Naive thymus-derived CD8-positive, alpha-beta T cell (primary cell): ENCODE measurements at places on chromosomes 5 and 9. TPM values are rescaled to one million over a fixed set of nuclear protein-coding genes. Genes with fewer than 3 reads are reported as not detected.

- no peak for DNase-seq
Observed at GRCh38 chr5:23314827-23315226, 192.6 kb upstream of the PRDM9 start.

GRCh38 chr5:126104341-126104740, 318.9 kb upstream of the GRAMD2B start:
- no peak for DNase-seq

The NOXA1 gene
- polyA plus RNA-seq, result 0.75 TPM

The SLC6A19 gene
- polyA plus RNA-seq, result not detected

The IRX2 gene
- polyA plus RNA-seq, result not detected
